Activated T-helper 2 cell treated with anti-CD3 and anti-CD28 coated beads, Interferon-gamma antibody, Interleukin-2, Interleukin-4, amounts not matched to agents 10 μg/mL and 5 μg/mL and 100 μg/mL, durations not matched to agents 14 hours and 24 hours and 36 hours (primary cell): ENCODE measurements at places on chromosomes 3 and 15. TPM values are rescaled to one million over a fixed set of nuclear protein-coding genes. Genes with fewer than 3 reads are reported as not detected.

Gene ESYT3
- total RNA-seq, result 0.09 and 0.32 TPM in 2 replicates

Gene FBXL2
- 0.07 TPM in 1 of 2 replicates, not detected in the other for total RNA-seq

- H3K27ac ChIP-seq, result no peak overlapping the region
- H3K4me3 ChIP-seq, result no peak overlapping the region
- DNase-seq, result no peak
These were observed 169.2 kb upstream of the STRIT1 start for GRCh38 chr3:155462672-155463071.

DNA sequence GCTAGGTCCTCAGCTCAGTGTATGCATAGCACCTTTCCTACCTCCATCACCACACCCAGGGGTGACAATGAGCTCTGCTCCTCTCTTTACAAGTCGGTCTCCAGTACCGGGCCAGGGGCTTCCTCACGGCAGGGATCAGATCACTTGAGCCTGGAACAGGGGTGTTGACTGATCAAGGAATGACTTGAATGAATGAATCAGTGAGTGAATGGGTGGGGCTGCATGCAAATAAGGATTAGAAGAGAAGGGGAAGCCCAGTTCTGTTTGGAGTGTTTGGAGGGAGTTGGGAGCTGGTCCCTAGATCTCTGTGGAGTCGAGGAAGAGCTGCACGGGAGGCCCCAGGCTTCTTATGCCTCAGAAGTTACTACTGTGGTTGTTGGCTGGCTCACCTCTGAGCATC, 87.0 kb downstream of the TMEM266 start:
- no peaks in the 10 kb centered on the region for H3K36me3 ChIP-seq
- no peak overlapping the region for H3K4me3 ChIP-seq
- peaks cover 13% of the 10 kb centered on the region for H3K4me1 ChIP-seq
- DNase-seq, result no peak

DNA sequence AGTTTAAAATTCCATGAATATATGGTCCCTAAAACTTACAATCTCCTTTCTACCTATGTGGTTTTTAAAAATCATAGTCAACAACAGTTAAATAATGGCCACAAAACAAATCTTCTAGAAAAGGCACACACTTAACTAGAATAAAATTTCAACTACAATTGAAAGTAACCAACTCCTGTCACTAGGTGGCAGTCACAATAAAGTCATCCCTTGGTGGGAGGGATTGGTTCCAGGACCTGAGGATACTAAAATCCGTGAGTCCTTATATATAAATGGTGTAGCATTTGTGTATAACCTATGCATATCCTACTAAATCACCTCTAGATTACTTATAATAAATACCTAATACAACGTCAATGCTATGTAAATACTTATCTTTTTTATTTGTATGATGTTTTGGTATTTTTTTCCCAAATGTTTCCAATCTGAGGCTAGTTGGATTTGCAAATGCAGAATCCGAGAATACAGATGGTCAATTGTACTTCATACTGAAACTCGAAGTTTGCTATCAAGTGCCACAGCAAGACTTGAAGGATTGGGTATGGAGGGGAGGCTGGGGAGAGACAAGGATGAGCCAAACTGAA, 172.6 kb downstream of the FMN1 start:
- H3K36me3 ChIP-seq, result no peaks in the 10 kb centered on the region
- H3K27me3 ChIP-seq, result no peaks in the 10 kb centered on the region
- no peak overlapping the region for H3K4me3 ChIP-seq
- DNase-seq, result no peak
- no peak overlapping the region for H3K27ac ChIP-seq
- peaks cover under 1% of the 10 kb centered on the region for H3K4me1 ChIP-seq

DNA sequence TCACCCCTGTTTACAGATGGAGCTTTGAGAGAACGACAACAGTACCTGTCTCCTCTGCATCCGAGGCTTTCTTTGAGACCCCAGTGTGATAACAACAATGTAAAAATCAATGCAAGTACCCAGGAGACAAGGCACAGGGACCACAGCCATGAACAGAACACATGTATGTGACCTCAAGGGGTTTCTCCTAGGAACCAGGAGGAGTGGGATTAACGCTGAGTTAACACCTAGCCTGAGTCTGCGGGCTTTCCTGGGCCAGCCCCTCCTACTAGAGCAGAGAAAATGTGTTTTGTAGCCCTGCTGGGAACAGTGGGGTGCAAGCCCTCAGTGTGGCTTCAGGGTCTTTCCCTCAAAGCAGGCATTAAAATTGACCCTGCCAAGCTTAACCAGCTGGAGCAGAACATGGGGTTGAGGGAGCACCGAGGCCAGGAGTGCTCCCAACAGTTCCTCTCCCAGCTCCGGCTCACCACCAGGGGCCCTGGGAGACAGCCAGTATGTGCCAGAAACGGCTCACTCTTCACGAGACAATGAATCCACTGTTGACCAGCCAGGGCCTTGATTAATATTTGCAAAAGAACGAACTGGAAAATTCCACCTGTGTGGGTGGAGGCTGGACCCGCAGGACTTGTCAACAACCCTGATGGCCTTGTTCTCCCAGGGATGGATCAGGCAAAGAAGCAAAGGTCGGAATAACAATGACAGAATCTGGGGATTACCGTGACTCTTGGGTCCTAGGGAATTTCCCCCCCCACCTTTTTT, 3.6 kb downstream of the CHDH start:
- H3K4me3 ChIP-seq, result no peak overlapping the region
- H3K27ac ChIP-seq, result no peak overlapping the region
- H3K36me3 ChIP-seq, result peaks cover 16% of the 10 kb centered on the region

DNA sequence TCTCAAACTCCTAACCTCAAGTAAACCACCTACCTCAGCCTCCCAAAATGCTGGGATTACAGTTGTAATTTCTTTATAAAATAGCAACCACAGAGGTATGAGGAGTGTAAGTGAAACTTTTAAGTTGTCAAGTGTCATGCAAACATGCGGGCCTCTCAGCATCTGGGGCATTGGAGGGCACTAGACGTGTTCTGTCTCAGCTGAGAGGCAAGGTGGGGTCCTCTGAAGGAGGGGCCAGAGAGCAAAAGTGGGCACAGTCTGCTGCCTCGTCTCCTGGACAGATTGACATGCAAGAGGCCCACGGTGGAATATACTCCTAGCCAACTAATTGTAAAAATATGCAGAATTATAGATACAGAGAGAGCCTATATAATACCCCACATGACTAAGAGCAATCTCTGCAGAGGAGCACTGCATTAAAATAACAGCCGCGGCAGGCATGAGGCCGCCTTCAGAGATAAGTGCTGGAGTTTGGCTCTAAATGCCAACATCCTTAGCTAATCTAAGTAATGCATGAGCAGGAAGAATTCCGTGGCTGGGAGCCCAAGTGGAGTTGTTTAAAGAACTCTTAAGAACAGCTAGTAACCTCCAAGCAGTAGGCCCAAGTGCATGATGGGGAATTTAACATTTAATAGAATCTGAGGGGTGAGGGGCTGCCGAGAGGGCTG, 87.8 kb upstream of the RNU6-1 start:
- peaks cover 2% of the 10 kb centered on the region for H3K27me3 ChIP-seq
- H3K27ac ChIP-seq, result no peak overlapping the region
- H3K36me3 ChIP-seq, result no peaks in the 10 kb centered on the region
- H3K4me1 ChIP-seq, result no peaks in the 10 kb centered on the region

- no peaks in the 10 kb centered on the region for H3K27me3 ChIP-seq
- no peak overlapping the region for H3K27ac ChIP-seq
- DNase-seq, result no peak
These were observed 25.3 kb downstream of the TRAK1 start for GRCh38 chr3:42116466-42116865.

DNA sequence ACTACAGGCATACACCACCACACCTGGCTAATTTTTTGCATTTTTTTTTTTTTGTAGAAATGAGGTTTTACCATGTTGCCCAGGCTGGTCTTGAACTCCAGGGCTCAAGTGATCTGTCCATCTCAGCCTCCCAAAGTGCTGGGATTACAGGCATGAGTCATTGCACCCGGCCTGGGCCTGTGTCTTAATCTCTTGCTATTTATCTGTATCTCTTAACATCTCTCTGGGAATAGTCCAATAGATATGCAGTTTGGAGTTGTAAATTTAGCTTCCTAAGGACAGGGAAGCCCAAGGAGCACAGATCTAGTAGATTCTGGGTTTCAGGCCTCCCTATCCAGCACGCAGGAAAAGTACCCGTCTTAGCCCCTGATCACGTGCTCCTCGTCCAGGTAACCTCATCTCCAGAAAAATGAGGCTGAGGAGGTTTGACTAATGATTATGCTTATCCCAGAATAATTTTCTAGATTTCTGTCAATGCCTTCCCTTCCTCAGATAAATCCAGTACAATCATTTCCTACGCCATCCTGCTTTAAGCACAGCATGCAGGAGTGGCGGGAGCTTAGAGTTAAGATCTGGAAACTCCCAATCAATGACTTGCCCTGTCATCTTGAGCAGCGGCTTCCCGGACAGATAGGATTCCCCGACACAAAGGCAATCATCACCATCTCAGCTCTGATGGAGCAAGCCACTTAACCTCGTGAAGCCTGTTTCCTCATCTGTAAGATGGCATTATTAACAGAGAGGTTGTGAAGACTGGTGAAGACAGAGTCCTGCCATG, 12.3 kb upstream of the CTDSPL start:
- no peaks in the 10 kb centered on the region for H3K4me1 ChIP-seq
- H3K4me3 ChIP-seq, result no peak overlapping the region
- no peak overlapping the region for H3K27ac ChIP-seq
- DNase-seq, result no peak
- no peaks in the 10 kb centered on the region for H3K27me3 ChIP-seq

DNA sequence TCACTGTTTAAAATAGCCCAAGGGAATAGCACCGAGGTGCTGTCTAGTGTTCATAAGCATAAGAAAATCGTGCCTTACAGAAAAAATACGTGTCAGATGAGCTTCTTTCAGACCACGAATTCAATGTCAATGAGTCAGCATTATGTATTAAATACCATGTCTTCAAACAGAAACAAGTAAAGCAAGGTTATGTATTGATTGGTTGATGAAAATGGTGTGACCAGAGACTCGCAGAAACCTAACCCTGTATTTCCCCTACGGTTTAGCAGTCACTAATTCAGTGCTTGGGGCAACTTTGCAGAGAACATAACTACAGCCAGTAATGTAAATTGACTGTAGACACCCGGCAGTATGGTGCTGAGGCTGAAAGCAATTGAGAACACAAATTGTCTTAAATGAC, 307.7 kb downstream of the IL5RA start:
- H3K27me3 ChIP-seq, result no peaks in the 10 kb centered on the region
- H3K4me1 ChIP-seq, result no peaks in the 10 kb centered on the region
- no peak overlapping the region for H3K4me3 ChIP-seq
- H3K27ac ChIP-seq, result no peak overlapping the region
- DNase-seq, result no peak
- no peaks in the 10 kb centered on the region for H3K36me3 ChIP-seq

DNA sequence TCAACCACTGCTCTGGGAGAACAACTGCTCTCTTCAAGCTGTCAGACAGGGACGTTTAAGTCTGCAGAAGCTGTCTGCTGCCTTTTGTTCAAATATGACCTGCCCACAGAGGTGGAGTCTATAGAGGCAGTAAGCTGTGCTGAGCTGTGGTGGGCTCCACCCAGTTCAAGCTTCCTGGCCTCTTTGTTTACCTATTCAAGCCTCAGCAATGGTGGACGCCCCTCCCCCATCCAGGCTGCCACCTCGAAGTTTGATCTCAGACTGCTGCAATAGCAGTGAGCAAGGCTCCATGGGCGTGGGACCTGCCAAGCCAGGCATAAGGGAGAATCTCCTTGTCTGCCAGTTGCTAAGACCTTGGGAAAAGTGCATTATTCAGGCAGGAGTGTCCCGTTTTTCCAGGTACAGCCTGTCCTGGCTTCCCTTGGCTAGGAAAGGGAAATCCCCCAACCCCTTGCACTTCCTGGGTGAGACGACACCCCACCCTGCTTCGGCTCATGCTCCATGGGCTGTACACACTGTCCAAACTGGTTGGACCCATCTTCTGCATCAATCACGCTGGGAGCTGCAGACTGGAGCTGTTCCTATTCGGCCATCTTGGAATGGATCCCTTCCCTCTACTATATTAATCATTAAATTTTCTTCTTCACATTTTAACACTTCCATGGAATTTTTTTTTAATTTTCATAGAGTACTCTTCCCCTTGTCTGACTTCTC, 167.0 kb upstream of the UBE2E2 start:
- no peaks in the 10 kb centered on the region for H3K4me1 ChIP-seq
- no peak for DNase-seq
- no peaks in the 10 kb centered on the region for H3K27me3 ChIP-seq
- no peak overlapping the region for H3K27ac ChIP-seq
- H3K36me3 ChIP-seq, result no peaks in the 10 kb centered on the region
- no peak overlapping the region for H3K4me3 ChIP-seq

GRCh38 chr3:190424108-190424477, 25.6 kb downstream of the TMEM207 start:
- H3K27me3 ChIP-seq, result peaks cover 9% of the 10 kb centered on the region
- peaks cover 6% of the 10 kb centered on the region for H3K4me1 ChIP-seq
- no peaks in the 10 kb centered on the region for H3K36me3 ChIP-seq
